ENCODE measurements at places on chromosomes 3 and 15.

DNA sequence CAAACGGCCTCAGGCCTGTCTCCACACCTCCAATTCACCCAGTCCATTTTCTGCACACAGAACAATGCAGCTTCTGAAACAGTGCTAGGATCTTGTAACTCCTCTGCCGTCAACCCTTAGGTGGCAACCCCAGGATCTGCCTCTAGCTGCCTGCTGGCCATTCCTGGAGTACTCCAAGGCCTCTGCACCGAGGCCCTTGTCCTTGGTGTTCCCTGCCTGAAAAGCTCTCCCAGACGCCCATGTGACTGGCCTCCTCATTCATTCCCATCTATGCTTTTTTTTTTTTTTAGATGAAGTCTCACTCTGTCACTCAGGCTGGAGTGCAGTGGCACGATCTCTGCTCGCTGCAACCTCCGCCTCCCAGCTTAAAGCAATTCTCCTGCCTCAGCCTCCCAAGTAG lies 18.3 kb downstream of the RAB43 start:
- DNase-seq: no peak

DNA sequence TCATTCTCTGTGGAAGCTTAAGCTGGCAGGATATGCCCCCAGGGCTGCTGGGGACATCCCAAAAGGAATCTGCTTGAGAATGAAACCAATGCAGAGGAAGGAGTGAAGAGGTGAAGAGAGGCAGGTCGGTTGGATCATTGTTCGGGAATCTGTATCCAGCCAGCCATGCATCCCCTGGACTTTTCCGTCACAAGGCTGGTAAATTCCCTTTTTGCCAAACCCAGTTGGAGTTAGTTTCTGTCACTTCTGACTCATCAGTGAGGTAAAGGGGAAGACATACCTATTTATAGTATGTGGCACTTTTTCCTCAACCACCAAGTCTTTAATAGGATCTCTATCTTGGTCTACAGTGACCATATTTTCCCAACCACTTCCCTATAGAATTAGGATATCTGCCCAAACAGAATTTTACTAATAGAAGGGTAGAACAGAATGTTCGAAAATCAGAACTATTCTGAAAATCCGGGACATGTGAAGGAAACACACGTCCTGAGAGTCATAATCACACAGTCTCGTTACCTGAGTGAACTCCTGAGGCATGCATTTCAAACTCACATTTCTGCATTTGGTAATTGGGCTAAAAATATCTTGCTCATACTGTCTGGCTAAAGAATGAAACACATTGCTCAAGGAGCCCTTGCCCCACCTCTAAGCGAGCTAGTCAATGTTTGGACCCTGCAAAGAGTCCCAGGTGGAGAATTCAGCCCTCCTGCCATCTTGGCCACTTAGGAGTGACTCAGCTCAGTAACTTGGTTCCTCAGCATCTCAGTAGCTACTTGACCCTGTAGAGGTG lies 289.7 kb upstream of the ADAMTS9 start:
- DNase-seq: no peak

DNA sequence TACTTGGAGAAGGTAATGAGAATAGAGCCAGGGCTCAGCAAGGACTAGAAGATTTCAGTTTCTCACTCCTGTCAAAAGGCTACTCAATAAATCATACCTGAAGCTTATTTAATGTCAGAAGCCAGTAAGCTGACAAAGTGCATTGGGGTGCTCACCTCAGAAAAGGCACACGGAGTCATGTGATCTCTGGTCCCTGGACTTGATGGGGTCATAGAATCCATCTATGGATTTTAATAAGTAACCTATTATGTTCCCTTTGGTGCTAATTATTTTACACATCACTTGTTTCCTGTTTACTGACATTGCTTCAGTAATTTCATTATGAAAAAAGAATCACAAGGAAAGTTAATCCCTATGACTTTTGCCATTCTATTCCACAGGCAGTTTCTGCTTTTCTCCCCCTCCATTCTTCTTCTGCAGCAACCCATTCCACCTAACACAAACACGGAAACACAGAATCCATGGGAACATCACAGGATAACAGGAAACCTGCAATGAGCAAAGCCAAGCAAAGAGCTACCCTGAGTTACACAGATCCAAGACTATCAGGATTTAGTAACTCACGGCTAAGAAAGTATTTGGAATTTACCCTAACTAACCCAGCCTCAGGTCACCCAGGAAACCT lies 159.6 kb downstream of the MEIS2 start:
- no peak for DNase-seq

GRCh38 chr15:35130245-35130644 lies 45.1 kb upstream of the NANOGP8 start:
- no peak for DNase-seq

GRCh38 chr3:31960793-31961431 lies 20.1 kb downstream of the OSBPL10 start:
- no peak for DNase-seq

- no peak for DNase-seq
Observed at GRCh38 chr3:97950360-97950759, 21.9 kb downstream of the RIOX2 start.

DNA sequence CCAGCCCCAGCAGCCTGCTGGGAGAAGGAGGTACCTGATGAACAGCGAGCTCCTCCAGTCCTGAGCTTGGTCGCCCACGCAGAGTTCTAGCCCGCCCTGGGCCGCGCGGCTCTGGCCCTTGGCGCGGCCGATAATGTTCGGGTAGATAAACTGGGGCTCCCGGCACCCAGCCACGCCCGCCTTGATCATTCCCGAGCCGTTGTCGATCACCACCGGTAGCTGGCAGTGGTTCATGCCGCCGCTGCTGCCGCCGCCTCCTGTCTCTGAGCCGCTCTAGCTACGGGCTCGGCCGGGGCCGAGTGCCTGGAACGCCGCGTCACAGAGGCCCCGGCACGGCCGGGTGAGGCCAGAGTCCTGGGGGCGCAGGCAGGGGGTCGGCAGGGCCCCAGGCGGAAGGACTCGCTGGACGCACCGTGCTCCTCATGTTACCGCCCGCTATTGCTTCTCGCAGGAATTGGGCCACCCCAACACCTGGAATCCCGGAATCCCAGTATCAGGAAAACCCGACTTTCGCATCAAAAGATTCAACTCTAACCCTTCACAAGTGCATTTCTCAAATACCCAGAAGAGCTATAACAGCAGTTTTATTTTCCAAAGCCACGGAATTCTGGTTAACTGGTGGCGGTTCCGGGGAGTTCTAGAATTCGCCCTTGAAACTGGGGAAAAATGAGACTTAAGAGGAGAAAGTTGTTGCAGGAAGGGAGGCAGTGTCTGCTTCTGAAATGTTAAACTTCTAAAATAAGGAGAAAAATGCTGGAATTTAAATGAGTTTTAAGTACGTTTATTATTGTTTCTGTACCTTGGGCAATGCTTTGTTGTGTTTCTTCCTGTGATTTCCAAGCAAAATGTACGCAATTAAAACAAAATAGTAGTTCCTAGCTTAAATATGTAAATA lies at the start of gene ACTRT3:
Gene ACTRT3, minus strand, starts transcription at position 275 of the 895 bp plus-strand sequence. Its CDS starts 41 bp downstream, at position 234.
- peak; percentile 89 for DNase-seq
